Stimulated activated CD4-positive, alpha-beta T cell treated with anti-CD3 and anti-CD28 coated beads, Interleukin-4, amount 100 ng/mL, for 48 hours (primary cell): ENCODE measurements at places on chromosomes 2 and 18.

DNA sequence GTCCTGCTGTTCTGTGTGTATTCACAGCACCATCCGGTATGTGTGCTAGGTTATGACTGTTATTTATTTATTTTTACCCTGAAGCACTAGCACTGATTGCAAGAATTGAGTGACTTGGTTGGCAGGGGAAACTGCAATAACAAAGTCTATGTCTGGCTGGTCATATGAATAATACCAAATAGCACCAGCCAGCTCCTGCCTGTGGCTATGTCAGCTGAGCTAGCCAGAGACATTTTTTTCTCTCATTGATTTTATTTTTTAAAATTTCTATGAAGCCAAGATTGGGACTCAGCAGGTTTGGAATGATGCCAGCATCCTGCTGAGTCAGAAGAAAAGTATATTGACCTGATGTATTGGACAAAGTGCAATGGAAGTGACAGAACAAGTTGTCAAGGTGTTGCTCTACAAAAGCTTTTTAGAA, 188.5 kb upstream of the CDH2 start:
- no peak for DNase-seq

DNA sequence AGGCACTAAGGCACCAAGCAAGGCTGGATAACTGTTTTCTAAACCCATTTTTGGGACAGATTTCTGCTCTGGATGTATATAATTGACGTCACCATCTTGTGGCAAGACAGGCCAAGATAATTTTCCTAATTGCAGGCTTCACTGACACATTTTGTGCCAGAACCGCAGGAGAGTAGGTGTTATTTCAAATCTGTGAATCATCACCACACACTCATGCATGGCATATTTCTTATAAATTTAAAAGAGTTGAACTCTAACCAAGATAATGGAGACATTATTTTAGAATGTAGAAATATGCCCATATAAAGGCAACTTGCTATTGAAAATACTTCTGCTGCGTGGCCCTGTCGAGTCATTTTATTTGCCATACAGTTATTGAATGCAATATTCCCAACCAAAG, 68.3 kb upstream of the ACYP2 start:
- DNase-seq: no peak

DNA sequence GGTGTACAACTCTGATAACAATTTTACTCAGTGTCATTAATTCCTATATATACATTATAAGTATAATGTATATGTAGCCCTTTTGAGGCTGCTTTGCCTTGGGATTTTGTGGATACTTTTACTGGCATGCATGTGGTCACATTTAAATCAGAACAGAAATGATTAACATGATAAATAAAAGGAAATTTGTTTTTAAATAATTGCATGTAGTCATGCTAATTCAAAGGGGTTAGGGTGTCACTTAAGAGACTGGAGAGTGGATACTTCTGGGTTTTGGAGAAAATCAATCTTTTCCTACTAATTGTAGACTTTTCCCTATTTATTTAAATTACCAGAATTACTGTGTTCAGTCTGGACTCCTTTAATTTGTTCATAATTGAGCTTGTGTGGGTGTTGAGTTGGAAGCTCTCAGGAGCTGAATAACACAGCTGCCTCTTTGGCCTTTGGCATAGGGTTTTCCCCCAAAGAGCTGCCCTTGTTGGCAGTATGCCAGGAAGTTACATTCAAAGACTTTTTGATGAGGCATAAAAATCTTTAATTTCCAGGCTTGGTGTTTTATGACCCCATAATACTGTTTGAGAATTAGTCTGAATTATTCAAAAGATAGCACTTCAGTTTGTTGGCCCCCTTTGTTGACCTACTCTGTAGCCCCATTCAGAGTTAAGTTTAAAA, 484.7 kb upstream of the NRP2 start:
- DNase-seq: no peak

DNA sequence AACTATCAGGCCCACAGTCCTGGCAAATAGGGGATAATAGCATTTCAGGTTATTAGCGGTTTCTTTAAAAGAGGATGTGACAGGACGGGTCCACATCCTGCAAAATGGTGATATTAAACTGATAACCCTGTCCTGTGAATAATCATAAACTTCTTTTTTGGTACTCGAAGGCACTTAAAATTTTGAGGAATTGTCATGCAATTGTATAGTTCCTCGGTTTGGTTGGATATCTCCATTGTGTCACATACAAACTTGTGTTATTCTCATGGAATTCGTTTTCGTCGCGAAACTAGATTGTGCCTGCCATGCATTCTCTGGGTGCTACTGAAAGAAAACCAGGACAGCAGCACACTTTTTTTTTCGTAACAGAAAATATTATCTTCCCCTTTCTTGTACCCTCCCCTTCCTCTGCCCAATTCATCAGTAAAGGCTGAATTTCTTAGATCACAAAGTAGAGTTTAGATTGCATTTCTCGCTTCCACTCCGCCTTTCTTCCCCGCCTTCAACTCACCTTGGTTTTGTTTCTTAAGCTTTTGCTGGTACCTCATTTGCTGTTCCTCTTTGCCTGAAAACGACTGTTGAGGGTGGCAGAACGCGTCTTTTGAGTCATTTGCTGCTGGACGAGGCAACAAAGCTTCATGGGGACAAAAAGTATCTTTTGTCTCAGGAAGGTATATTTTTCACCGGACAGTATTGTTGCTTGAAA, 1.3 kb downstream of the CERS6 start:
- no peak for DNase-seq

DNA sequence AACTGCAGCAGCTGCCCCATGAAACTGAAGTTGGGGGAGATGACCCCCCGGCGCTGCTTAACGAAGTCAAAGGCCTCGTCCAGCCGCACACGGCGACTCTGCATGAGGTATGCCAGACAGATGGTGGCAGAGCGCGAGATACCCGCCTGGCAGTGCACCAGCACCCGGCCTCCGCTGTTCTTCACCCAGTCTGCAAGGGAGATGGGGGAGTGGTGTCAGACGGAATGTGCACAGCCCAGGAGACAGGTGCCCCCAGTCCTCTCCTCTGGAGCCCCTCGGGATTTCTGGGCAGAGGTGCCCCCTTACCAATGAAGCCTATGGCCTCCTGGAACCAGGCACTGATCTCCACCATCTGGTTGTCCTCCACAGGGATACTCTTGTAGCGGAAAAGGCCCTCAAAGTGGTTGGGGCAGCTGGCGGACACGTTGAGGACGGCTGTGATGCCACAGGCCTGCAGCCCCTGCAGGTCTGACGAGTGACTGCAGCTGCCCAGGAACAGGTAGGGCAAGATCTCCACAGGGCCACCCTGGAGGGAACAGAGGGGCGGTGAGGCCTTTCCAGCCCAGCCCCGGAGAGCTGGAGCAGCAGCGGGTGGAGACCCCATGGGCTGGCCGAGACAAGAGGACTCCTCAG, 1.3 kb downstream of the DUSP2 start:
- no peak for DNase-seq

DNA sequence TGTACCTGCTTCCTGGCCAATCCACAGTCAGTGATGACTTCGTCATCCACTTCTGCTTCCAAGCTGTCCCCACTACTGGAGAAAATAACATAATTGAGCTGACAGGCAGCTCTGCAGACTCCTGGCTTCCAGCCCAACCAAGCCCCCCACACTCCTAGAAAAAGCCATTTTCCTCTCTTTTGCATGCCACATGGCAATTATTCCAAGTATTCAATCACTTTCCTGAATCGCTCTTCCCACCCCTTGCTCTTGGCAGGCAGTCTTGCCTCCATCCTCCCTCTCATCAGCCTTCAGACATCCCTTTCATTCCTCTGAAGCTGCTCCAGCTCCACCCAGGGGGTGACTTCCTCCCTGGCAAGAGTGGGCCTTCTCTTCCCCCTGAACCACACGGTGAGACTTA, 14.3 kb upstream of the ST8SIA5 start:
- DNase-seq: no peak

GRCh38 chr2:139864821-139865302, 1084.7 kb upstream of the NXPH2 start:
- DNase-seq: no peak
